Activated B cell treated with CpG ODN at 0.5 μM for 24 hours (primary cell): ENCODE measurements at places on chromosomes 7 and 10.

DNA sequence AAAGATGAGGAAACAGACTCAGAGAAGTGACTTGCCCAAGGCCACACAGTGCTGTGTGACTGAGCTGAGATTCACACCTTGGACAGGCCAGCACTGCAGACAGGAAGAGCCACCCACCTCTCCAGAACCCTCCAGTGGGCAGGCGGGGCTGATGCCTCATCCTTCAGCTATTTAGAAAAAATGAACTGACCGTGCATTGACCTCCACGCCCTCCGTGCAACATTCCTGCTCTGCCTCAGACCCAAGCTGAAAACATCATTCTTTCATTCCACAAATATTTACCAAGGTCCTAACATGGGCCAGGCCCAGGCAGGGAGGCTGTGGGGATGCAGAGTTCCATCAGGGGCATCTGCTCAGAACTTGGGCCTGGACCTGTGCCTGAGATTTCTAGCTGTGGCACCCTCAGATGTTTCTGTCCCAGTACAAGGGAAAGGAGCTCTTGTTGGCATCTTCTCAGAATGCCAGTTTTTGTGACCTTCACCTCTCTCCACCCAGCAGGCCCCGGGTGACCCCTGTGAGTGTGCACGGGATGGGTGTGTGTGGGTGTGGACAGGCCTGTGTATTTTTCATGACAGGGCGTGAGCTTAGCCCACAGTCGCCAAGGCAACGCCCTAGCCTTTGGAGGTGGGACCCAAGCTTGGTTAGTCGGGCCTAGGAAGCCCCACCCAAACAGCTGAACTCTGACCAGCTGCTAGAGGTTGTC lies 6.5 kb downstream of the VSIR start:
- no peak for DNase-seq

DNA sequence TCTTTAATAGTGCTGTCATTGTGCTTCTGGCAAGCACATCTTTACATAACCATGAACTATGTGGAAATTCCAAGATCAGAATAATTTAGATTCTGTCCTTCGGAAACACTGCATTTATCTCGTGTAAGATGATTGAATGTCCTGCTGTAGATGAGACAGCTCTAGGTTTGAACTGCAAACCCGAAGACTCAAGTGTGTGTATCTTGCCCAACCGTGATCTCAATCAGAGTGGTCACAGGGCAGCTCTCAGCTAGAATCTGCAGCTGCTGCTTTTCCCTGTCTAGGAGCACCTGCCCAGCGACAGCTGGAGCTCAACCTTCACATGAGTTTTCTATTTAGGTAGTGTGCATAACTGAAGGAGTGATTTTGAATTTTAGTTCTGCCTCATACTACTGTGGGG lies 17.5 kb upstream of the KIF20B start:
- DNase-seq: no peak

- DNase-seq: no peak
Observed at GRCh38 chr7:158272509-158273137, 315.0 kb downstream of the PTPRN2 start.

GRCh38 chr10:95600158-95600557 lies 39.0 kb upstream of the SORBS1 start:
- DNase-seq: no peak
